ENCODE measurements at places on chromosomes 11 and 22. TPM values are rescaled to one million over a fixed set of nuclear protein-coding genes. Genes with fewer than 3 reads are reported as not detected.

MIOX gene
- total RNA-seq: not detected

OR52A5 gene
- not detected for total RNA-seq

PLET1 gene
- total RNA-seq: not detected

RBMXL2 gene
- total RNA-seq: not detected

CLNS1A gene
- 151 TPM for total RNA-seq

SAA2 gene
- total RNA-seq: not detected

Data from foreskin keratinocyte (primary cell).